Natural killer cell treated with Interleukin-12 subunit alpha and Interleukin-12 subunit beta and Interleukin-15 and Interleukin-18, amount 100 ng/mL, for 72 hours (primary cell): ENCODE measurements at places on chromosomes 1 and 21. TPM values are rescaled to one million over a fixed set of nuclear protein-coding genes. Genes with fewer than 3 reads are reported as not detected.

GRCh38 chr1:36516372-36517010, 33.8 kb upstream of the CSF3R start:
- no peaks in the 10 kb centered on the region for H3K4me1 ChIP-seq
- no peak overlapping the region for H3K27ac ChIP-seq
- H3K36me3 ChIP-seq, result no peaks in the 10 kb centered on the region
- H3K27me3 ChIP-seq, result no peaks in the 10 kb centered on the region
- no peak for DNase-seq
- no peak overlapping the region for H3K4me3 ChIP-seq

DNA sequence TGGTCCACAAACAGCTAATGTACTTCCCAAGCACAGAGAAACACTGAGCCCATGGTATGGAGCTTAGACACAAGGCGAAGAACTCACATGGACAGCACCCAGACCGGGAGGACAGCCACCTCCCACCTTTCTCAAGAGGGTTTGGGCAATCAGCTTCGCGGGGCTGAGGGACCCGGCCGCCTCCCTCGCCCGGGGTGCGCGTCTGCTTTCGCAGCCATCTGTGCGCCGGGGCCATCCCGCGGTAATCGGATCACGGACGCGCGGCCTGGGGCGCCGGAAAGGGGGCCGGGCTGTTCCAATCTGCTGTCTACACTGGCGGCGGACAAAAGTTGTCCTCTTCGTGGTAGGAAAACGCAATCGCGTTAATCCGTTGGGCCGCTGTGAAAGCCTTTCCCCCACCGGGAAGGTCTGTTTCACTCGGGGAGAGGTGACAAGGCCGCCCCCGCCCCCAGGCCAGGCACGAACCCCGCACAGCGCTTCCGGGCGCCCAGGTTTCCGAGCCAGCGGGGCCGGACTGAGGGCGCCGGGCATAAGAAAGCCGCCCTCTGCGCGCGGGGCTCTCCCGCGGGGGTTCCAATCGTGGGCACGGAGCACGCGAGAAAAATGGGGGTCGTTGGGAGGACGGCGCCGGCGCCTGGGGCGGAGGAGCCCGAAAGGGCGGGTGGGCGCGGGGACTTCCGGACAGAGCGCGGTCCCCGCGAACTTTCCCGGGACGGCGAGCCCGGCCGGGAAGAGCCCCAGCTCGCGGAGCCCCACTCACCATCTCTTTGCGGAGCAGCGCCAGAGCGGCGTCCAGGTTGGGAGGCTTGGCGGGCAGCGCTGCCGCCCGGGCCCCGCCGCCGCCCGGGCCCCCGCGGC, 664 bp downstream of the FAM89A start:
- no peak overlapping the region for H3K27ac ChIP-seq
- peaks cover 4% of the 10 kb centered on the region for H3K27me3 ChIP-seq
- H3K36me3 ChIP-seq, result no peaks in the 10 kb centered on the region
- peak; percentile 67 for DNase-seq
- peaks cover 25% of the 10 kb centered on the region for H3K4me1 ChIP-seq

GRCh38 chr1:21295002-21295401, 4.7 kb upstream of the ECE1 start:
- H3K27ac ChIP-seq, result peak overlapping the region; percentile 94
- peak overlapping the region; percentile 85 for H3K4me3 ChIP-seq
- peaks cover 49% of the 10 kb centered on the region for H3K4me1 ChIP-seq
- peak; percentile 68 for DNase-seq
- no peaks in the 10 kb centered on the region for H3K27me3 ChIP-seq

- peak; percentile 6 for DNase-seq
- no peaks in the 10 kb centered on the region for H3K27me3 ChIP-seq
- peak overlapping the region; percentile 31 for H3K27ac ChIP-seq
- H3K4me1 ChIP-seq, result peaks cover 4% of the 10 kb centered on the region
- H3K4me3 ChIP-seq, result no peak overlapping the region
These were observed 18.6 kb upstream of the ADGRB2 start for GRCh38 chr1:31782421-31783410.

GRCh38 chr1:161954050-161954449, 69.6 kb downstream of the OLFML2B start:
- H3K27me3 ChIP-seq, result no peaks in the 10 kb centered on the region
- peaks cover 5% of the 10 kb centered on the region for H3K36me3 ChIP-seq
- H3K4me3 ChIP-seq, result no peak overlapping the region
- peak overlapping the region; percentile 7 for H3K27ac ChIP-seq
- H3K4me1 ChIP-seq, result peaks cover 23% of the 10 kb centered on the region

GRCh38 chr1:31707711-31708110, 3.9 kb upstream of the COL16A1 start:
- peak; percentile 82 for DNase-seq
- H3K27me3 ChIP-seq, result peaks cover 16% of the 10 kb centered on the region
- peak overlapping the region; percentile 63 for H3K4me3 ChIP-seq
- H3K27ac ChIP-seq, result peak overlapping the region; percentile 22

GRCh38 chr1:179583771-179584320, 7.8 kb upstream of the TDRD5 start:
- no peak for DNase-seq
- H3K4me3 ChIP-seq, result no peak overlapping the region
- peaks cover 49% of the 10 kb centered on the region for H3K27me3 ChIP-seq

DNA sequence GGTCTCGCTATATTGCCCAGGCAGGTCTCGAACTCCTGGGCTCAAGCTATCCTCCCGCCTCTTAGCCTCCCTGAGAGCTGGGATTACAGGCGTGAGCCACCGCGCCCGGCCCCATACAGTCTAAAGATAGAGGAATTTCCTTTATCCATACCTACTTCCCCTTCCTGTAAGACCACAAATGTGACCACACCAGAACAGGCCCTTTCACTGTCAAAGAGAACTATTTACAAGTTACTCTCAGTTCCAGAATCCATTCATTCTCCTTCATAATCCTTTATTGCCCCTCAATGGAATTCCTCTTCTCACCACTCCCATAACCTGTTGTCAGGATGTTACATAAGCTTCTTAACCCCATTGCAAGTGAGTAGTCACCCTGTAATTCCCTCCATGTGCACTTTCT, 26.3 kb upstream of the SLC5A9 start:
- no peak overlapping the region for H3K4me3 ChIP-seq
- DNase-seq, result no peak
- H3K27ac ChIP-seq, result no peak overlapping the region
- H3K27me3 ChIP-seq, result peaks cover 7% of the 10 kb centered on the region
- H3K4me1 ChIP-seq, result peaks cover 3% of the 10 kb centered on the region

DNA sequence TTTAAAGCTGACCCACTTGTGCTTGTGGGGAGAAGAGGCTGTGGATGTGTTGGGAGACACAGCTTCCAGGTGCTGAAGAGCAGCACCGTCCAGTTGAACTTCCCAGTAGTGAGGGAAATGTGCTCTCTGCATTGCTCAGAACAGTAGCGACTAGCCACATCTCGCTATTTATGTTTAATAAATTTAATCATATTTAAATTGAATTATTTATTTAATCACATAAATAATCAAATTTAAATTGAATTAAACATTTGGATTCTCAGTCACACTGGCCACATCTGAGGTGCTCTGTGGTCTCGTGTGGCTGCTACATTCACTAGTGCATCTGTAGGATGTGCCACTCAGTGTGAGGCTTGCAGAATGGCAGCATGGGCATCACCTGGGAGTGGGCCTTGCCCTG, 20.1 kb downstream of the NTPCR start:
- H3K27ac ChIP-seq, result no peak overlapping the region
- H3K4me1 ChIP-seq, result peaks cover 9% of the 10 kb centered on the region
- H3K4me3 ChIP-seq, result no peak overlapping the region

GRCh38 chr1:43801203-43801602, 93.9 kb downstream of the ST3GAL3 start:
- no peak overlapping the region for H3K27ac ChIP-seq
- no peak overlapping the region for H3K4me3 ChIP-seq
- no peaks in the 10 kb centered on the region for H3K36me3 ChIP-seq
- H3K27me3 ChIP-seq, result no peaks in the 10 kb centered on the region
- H3K4me1 ChIP-seq, result peaks cover 8% of the 10 kb centered on the region

DNA sequence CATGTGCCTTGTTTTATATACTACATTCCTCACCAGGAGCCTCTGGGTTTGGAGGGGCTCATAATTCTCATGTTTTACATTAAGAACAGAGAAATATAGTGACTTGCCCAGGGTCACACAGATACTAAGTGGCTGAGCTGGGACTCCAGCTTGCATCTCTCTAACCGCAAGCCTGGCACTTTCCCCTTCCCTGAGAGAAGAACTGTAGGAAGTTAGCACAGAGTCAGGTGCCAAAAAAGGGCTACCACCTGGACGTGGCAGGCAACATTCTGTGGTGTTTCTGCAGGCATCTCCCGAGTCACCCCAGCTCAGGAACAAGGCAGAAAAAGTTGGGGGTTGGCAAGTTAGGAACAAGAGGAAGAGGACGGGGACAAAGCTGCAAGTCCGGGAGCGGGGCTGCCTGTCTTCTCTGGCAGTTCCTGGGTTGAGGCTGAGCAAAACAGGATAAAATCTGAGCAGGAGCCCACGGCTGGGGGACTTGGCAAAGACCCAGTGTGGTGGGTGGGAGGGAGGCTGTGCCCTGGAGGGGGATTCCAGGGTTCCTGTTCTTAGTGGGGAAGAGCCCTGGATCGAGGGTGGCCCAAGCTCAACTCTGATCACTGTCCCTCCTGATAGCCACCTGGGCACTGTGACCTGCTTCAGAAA, 9.8 kb downstream of the PLA2G5 start:
- no peak overlapping the region for H3K4me3 ChIP-seq
- no peaks in the 10 kb centered on the region for H3K36me3 ChIP-seq
- no peak overlapping the region for H3K27ac ChIP-seq
- peaks cover 33% of the 10 kb centered on the region for H3K27me3 ChIP-seq
- peaks cover 29% of the 10 kb centered on the region for H3K4me1 ChIP-seq
- DNase-seq, result no peak

The CFAP141 gene
- not detected for total RNA-seq

The IFI44L gene
- total RNA-seq, result 1.4 TPM

The KCNJ9 gene
- total RNA-seq, result not detected

The PYHIN1 gene
- 64.7 TPM for total RNA-seq

The IL12RB2 gene
- total RNA-seq, result 265 TPM

The S100A7 gene
- not detected for total RNA-seq

The PPIAL4G gene
- 0.36 TPM for total RNA-seq

The SEMA6C gene
- total RNA-seq, result 2.9 TPM

The RHCE gene
- total RNA-seq, result not detected

The AMY2A gene
- total RNA-seq, result not detected

The ZC3H12A gene
- 198 TPM for total RNA-seq
